ENCODE measurements at places on chromosomes 11 and 22.

DNA sequence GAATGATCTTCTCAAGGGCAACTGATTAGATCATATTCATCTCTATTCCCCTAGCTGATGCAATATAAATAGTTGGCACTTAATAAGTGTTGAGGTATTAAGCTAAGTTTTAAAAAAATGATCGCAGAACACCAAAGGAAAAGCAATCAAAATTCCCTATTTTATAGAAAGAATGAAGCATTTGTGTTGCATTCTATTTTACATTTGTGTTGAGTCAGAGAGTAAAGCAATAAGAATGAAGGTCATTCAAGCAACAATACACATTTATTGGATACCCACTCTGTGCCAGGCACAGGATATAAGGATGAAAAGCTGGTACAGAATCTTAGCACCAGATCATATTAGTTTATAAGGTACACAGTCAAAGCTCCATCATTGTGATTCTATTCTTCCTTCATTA is 686.4 kb upstream of the CCDC90B start:
- no peak for DNase-seq

DNA sequence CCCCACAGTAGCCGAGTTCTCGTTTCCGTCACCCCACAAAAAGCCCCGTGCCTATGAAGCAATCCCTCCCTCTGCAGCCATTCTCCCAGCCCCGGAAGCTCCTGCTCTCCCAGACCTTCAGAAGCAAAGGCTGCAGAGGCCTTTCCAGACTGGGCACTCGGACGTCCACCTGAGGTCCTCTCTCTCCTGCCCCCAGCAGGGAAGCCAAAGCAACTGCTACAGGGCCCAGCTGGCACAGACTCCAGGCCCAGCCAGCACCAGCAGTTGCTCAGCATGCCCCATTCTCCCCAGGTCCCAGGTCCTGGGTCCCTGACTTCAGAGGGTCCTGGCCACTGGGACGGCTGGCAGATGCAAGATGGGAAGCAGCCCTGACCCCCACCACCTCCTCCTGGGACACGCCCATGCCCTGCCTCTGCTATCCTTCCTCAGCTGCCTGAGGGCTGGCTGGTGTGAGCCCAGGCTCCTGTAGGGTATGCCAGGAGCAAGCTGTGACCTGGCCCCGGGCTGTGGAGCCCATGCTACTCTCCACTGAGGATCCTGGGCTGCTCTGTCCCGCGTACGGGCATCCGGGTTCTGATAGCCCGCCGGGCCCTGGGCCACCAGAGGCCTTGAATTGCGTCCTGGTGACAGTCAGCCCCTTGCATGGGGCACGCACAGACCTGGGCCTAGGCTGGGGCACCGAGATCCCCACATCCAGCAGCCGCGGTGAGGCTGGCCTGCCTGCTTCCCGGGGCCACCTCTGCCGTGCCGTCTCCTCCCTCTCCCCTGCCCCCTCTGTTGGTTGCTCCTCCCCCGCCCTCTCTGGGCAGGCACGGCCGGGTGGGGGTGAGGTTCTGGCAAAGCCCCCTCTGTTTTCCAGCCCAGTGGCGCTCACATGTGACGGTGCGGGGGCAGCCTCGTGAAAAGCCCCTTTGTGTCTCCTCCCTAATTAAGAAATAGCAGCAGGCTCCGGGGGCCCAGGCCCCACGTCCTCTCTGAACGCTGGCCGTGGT is 1310.3 kb downstream of the BRD1 start:
- no peak for DNase-seq

- no peak for DNase-seq
These were observed 408.3 kb upstream of the CADM1 start for GRCh38 chr11:115912484-115912945.

DNA sequence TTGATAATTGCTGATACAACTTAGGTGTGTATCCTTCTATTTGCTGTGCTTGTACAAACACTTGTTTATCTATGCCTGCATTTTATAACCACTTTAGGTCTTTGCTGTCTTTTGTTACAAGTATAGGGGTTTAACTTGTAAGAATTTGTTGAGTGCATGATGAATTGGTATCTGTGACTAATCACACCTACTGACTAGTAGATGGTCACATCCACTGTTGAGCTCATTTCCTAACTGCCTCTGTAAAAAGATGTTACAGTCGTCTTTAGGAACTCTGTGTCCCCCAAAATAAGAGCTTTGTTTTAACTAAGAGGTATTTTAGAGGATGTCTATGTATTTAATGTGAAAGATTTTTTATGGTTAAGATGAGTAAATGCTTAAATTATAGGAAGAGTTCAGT is 60.5 kb downstream of the HIPK3 start:
- DNase-seq, result no peak

GRCh38 chr11:119482521-119483011 is 59.6 kb upstream of the THY1 start:
- no peak for DNase-seq

DNA sequence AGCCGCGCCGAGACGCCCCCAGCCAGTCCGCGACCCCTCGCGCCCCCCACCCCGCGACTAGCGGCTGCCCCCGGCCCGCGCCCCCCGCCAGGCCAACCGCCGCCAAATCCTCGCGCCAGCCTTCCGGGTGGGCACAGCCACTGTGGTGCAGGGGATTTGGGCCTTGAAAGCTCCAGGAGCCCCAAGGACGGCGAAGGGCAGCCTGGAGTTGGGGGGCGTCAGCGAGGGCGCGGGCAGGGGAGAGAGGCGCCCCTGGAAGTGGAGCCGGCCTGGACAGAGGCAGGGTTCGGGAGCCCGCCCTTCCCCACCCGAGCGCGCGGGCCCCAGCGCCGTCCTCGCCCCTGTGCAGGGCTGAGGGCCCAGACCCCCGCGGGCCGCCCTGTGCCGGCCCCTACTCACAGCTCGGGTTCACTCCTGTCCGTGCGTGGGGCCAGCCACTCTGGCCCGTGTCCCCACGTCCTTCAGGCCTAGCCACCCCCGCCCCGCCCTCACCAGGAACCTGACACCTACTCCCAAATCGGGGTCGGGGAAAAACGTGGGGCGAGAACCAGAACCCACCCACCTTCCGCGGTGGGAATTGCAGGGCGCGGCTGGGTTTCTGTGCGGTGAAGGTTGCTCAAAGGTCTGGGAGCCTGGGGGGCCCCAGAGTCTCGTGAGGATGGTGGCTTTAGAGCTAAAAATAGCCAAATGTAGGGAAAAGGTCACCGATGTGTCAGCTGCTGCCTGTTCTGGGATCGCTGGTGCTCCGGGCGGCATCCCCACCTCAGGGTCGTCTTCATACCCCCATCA is at the start of gene CPT1B:
Gene CPT1B (minus strand): TSS at position 441 of the 789 bp plus-strand sequence. CDS start 512 bp downstream, outside the sequence.
- no peak for DNase-seq

DNA sequence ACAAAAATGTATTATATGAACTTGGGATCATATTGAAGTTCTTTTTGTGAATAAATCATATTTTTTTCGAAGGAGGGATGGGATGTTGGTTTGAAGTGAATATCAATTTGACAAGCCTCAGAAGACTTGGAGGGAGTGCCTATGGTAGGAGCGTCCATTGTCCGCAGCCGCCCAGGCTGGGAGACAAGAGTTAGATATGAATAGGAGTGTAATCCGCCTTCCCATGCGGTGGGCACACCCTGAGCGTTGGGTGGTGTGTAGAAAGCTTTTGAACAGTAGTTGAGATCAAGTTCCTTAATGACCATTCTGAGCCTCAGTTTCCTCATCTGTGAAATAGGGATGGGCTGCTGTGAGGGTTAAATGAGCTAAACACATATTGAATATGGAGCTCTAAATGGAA is 7.0 kb downstream of the CD82 start:
- no peak for DNase-seq

DNA sequence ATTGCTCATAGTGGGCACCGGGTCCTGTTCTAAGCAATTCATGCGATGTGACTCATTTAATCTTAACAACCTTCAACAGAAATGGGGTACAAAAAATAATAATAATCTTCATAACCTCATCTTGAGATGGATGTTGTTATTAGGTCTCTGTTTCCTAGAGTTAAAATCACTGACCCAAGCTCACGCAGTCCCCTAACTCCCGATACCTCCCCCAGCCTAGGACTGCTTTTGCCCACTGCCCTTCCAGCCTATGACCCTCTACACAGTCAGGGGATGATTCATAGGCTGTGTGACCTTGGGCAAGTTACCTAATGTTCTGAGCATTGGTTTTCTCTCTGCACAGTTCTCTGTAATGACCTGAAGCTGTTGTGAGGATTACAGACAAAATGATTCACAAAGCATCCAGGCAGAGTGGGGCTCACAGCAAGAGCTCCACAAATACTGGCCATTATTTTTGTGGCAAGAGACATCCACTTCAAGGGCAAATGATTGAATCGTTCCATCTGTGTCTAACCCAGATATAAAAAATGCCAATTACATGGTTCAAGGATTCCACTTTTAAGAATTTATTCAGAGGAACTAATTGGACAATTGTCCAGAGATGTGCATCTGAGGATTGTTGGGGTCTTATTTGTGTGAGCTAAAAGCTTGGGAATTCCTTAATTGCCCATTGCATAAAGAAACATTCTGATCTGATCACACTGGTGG is 20.0 kb downstream of the MTFP1 start:
- no peak for DNase-seq

DNA sequence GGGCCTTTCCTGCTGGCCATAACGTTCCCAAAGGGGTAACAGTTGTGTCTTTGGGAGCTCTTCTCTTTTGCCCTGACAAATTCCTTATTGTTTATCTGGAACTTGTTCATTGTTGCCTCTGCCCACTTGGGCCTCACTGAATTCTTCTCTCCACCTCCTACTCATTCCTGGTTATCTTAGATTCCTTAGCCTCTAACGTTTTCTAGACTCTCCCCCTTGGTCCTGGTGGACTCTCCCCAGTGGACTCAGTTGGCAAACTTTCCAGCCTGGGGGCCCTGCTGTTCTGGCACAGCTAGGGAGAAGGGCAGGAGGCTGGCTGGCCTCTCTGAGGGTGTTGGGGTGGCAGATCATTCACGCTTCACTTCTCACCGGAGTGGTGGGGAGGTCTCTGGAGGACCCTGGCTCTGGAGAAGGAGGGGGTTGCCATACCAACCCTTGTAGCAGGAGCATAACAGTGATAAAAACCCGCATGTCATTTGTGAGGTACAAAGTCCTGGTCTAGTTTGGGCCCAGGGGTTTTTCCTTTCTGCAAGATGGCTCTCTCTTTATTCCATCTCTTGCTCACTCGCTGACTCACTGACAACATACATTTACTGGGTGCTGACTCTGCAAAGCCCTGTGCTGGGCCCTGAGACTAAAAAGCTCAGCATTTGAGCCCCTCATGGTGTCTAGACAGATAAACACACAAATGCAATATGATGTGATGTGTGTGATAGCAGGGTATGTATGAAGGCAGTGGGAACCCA is 39.7 kb downstream of the YWHAH start:
- no peak for DNase-seq

- no peak for DNase-seq
These were observed 58.4 kb downstream of the CD82 start for GRCh38 chr11:44623731-44624491.

DNA sequence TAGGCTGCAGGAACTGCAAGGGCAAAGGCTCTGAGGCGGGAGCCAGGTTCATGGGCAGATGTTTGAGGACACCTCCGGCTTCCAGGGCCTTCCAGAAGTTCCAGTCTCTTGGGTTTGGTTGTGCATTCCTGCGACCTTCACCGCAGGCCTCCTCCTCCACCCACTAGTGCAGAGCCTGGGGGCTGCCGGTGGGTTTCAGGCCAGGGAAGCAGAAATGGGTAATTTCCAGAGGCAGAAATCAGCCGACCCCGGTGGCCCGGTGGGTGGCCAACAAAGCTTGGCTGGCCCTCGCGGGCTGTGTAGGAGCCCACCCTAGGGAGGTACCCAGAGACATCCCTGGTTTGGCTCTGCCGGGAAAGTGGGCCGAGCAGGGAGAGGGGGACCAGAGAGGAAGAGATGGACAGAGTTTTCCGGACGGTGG is 417 bp upstream of the PHETA2 start:
- no peak for DNase-seq

GRCh38 chr22:41003066-41003465 is 51.9 kb downstream of the RBX1 start:
- no peak for DNase-seq

DNA sequence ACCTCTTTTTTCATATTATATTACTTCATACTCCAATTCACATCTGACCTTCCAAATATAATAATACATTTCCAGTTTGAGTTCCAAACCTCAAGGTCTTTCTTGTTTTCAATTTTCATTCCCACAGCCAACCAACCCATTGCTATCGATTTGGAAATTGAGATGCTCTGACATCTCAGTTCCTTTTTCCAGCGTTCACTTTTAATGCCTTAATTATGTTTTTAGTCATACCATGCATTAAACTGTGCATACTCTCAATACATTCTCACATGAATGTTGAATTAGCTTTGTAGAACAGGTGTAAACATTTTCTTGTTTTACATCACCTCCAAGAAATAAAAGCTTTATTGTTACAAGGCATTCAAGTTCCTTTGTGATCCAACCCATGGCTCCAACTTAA is 294.2 kb upstream of the ANO3 start:
- DNase-seq, result no peak

DNA sequence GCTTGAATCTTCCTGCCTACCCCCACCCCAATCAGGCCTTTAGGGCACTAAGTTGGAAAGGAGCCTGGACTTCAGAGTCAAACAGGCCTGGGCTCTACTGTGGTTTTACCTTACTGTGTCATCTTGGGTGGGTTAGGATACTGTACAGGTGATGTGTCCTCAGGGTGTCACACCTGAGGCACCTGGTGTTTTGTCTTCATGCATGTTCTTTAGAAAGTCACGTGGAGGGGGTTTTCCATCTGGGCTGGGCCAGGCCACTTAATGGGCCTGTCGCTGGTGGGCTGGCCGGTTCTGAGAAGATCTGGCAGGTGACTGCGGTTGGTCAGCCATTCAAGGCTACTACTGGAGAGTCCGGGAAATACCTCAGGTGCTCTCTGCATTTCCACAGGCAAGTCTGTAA is 92.6 kb downstream of the SWAP70 start:
- DNase-seq, result no peak

- no peak for DNase-seq
These were observed 3.2 kb upstream of the CSDC2 start for GRCh38 chr22:41557401-41558240.

DNA sequence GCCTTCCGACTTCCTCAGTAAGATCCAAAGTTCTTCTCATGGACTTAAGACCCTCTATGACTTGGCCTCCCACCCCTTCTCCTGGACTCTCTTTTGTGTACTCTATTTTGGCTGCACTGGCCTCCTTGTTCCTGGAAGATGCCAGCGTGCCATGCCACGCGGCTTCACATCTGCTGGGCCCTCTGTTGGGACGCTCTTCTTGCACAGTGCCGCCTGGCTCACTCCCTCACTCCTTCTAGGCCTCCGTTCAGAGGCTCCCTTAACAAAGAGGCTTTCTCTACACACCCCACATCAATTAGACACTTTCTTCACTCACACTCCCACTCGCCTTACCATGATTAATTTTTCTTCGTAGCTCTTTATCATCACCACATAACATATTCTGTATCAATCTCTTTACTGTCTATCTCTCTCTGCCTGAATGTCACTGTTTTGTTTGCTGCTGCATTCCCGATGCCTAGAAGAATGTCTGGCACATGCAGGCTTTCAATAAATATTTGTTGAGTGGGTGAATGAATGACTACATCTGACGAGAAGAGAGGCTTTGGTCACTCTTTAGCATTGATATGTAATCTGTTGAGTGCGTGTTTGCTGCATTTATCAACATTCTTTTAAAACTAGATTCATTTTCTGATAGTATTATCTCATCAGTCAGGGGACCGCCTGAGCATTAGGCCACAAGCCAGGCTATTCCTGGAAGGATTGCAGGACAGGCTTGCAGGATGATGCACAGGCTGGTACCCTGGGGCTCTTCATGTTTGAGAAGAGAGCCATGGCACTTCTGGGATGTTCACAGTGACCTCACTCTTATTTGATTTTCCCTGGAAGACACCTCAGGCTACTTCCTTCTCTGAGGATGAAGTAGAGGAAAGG is 60.6 kb upstream of the AMPD3 start:
- no peak for DNase-seq

Measured in stimulated activated CD8-positive, alpha-beta memory T cell treated with anti-CD3 and anti-CD28 coated beads, Interleukin-4, amount 100 ng/mL, for 4 hours (primary cell).